Esophagus muscularis mucosa (tissue), 4 donors: ENCODE measurements at places on chromosomes 1 and 21. TPM values are rescaled to one million over a fixed set of nuclear protein-coding genes. Genes with fewer than 3 reads are reported as not detected.

DNA sequence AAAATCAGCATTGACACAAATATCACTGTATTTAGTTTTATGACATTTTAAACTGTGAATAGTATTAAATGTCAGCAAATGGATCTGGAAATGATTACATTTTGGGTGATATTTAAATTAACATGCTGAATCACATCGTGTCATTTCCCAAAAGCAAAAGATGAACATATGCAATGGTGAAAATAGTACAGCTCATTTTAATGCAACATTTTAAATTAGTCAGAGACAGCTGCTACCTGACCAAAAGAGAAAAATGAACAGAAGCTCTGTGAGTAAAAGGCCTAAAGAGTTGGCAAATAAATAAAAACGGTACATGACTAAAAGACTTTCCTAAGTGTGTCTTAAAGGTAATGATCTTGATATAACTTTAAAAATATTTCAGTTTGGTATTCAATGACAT lies 86.0 kb upstream of the GNG4 start:
- no peak overlapping the region for H3K4me3 ChIP-seq
- H3K36me3 ChIP-seq = no peaks in the 10 kb centered on the region
- no peak overlapping the region for H3K27ac ChIP-seq
- no peaks in the 10 kb centered on the region for H3K27me3 ChIP-seq

DNA sequence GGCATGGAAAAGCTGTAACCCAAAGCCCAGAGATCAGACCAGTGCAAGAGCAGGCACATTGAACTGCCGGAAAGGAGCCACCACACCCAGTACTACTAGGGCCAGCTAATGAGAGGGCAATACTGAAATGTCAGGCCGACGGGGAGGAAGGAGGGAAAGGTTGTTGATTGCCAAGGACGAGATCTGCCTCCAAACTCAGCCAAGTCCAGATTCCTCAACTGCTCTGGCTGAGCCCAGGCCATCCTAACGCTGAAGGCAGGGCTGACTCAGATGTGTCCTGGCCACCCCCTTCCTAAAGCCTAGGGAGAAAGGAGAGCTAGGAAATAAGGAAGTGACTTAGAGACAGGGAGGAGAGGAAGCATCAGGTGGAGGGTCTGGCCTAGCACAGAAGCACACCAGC lies 42.1 kb upstream of the IPO9 start:
- peaks cover 38% of the 10 kb centered on the region for H3K4me1 ChIP-seq
- no peaks in the 10 kb centered on the region for H3K27me3 ChIP-seq
- H3K4me3 ChIP-seq = no peak overlapping the region
- peak overlapping the region; percentile 36 for H3K27ac ChIP-seq

GRCh38 chr1:114986286-114986685 lies 43.3 kb upstream of the TSHB start:
- H3K36me3 ChIP-seq = no peaks in the 10 kb centered on the region
- no peak overlapping the region for H3K4me3 ChIP-seq
- H3K4me1 ChIP-seq = no peaks in the 10 kb centered on the region
- no peaks in the 10 kb centered on the region for H3K27me3 ChIP-seq
- no peak for DNase-seq

- no peaks in the 10 kb centered on the region for H3K27me3 ChIP-seq
- H3K4me3 ChIP-seq = no peak overlapping the region
- no peaks in the 10 kb centered on the region for H3K36me3 ChIP-seq
- no peak for DNase-seq
- H3K4me1 ChIP-seq = peaks cover 10% of the 10 kb centered on the region
These were observed 221.4 kb downstream of the HLX start for GRCh38 chr1:221100611-221101010.

- H3K4me1 ChIP-seq = no peaks in the 10 kb centered on the region
- H3K4me3 ChIP-seq = no peak overlapping the region
- peaks cover 22% of the 10 kb centered on the region for H3K27me3 ChIP-seq
- no peak overlapping the region for H3K27ac ChIP-seq
- DNase-seq = no peak
These were observed 18.6 kb downstream of the TAL1 start for GRCh38 chr1:47213230-47213963.

GRCh38 chr1:86704972-86705664 lies 742 bp downstream of the SH3GLB1 start:
- H3K27me3 ChIP-seq = no peaks in the 10 kb centered on the region
- H3K36me3 ChIP-seq = no peaks in the 10 kb centered on the region
- peak; percentile 91 for DNase-seq
- peaks cover 52% of the 10 kb centered on the region for H3K4me1 ChIP-seq

DNA sequence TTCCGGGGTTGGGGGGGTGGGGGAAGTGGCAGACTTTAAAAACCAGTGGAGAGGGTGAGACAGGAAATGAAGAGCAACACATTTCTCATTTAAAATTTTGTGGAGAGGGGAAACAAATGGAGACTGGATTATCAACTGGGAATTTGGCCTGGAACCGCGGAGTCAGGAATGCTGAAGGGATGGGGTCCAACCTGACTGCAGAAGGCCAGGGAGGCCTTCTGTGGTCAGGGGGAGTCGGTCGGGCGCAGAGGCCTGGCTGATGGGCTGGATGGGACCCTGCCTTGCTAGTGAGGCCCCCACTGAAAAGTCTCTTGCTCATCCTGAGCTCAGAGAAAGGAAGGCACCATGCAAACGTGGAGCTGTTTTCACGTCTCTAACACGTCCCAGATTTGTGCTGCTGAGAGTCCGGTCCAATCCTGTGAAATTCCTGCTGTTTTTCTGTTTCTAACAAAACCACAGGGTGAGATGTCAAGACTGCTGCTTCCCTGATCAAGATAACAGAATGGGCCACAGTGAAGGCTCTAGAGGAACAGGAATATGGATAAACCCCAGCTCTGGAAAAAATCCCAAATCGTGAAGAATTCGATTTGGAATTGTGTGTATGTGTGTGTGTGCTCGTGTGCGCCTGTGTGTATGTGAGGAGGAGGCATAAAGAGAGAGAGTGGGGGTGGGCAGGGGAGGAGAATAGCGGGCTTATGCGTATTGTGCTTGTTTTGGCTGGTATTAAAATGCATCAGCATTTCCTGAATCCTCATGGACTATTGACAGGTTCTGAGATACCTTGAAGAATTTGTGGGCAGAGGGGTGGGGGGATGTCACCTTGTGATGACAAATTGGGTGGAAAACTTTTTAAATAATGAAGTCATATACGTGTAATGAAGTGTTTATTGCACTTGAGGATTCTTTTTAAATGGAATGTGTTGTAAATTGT lies 117.4 kb downstream of the NGF start:
- no peaks in the 10 kb centered on the region for H3K36me3 ChIP-seq
- no peak overlapping the region for H3K27ac ChIP-seq
- peaks cover 18% of the 10 kb centered on the region for H3K4me1 ChIP-seq
- no peak overlapping the region for H3K4me3 ChIP-seq
- no peaks in the 10 kb centered on the region for H3K27me3 ChIP-seq
- no peak for DNase-seq

The LIPI gene
- not detected for total RNA-seq

The LCE2B gene
- total RNA-seq = not detected

The VTCN1 gene
- not detected for total RNA-seq

The BSND gene
- not detected for total RNA-seq

The CFAP141 gene
- not detected for total RNA-seq

The BRINP3 gene
- 10.1 TPM for total RNA-seq

The GJA4 gene
- total RNA-seq = 41.0 TPM

The G0S2 gene
- 25.3 TPM for total RNA-seq
